Activated CD8-positive, alpha-beta memory T cell treated with anti-CD3 and anti-CD28 coated beads for 4 hours (primary cell): ENCODE measurements at places on chromosomes 1 and 21.

- no peak for DNase-seq
Observed at GRCh38 chr1:150764617-150765101, 919 bp downstream of the CTSS start.

DNA sequence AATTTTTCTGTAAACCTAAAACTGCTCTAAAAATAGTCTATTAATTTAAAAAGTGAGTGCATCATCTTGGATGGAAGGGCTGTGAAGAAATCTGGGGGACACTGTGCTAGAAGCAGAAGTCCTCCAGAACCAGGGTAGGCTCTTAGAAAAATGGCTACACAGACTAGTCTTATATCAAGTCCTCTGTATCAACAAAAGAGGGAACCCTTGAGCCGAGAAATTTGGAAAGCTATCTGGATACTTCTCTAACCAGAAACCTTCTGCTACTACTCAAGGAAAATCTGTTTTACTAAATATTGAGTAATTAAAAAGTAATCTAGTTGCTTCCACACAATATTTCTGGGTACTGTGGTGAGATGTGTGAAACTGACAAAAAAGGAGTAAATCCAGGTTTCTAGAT, 92.1 kb downstream of the WDR3 start:
- DNase-seq = no peak

DNA sequence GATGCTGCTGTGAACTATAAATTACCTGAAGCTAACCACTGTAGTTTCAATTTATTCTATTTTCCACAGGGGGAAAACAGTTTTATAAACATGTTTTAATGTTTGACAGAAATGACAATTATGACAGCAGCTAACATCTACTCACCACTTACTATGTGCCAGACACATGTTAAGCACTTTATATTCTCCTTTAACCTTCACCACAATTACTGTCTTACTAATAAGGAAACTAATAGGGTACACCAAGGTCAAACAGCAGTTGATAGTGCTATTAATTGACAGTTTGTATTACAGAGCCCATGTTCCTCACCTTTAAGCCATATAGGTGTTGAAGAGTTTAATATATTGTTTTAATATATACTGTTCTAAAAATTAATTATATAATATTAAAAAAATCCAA, 146.4 kb downstream of the EVI5 start:
- DNase-seq = no peak

DNA sequence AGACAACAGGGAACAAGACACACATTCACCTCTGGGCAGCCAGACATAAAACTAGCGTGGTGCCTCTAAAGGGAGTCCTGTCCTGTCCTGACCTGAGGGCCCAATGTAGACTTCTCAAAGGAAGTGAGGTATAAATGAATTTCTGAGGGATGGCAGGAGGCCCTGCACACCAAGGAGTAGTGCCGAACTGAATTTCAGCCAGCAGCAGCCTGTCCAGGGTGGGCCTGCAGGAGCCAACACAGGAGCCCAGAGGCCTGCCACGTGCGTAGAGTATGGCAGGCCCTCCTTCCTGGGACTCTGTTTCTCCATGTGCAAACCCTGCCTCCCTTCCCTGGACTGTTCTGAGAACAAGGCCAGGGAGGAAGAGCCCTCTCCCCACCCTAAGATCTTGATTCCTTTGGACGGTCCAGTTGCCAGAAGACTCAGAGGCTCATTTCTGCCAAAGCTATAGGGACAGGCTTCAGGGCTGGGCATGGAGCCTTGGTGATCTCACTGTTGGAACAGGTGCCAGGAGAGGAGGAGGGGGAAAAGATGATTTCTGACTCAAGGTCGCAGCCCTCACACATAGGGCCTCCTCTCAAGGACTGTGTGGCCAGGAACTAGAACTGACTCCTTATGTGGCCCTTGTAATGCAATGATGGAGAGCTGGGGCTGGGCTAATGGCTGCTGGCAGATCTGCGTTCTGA, 1.8 kb upstream of the FABP3 start:
- no peak for DNase-seq

DNA sequence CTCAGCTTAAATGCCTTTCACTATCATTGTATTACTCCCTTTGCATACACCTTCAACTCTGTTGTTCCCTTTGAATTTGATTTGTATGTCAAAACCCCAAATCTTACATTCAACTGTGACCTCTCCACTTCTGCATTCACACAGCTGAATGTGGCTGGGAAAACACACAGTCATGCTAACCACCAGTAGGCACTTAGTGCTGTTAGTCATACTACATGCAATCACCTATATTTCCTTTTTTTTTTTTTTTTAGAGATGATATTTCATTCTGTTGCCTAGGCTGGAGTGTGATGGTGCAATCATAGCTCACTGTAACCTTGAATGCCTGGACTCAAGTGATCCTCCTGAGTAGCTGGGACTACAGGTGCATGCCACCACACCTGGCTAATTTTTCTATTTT, 16.2 kb downstream of the BTBD8 start:
- no peak for DNase-seq

DNA sequence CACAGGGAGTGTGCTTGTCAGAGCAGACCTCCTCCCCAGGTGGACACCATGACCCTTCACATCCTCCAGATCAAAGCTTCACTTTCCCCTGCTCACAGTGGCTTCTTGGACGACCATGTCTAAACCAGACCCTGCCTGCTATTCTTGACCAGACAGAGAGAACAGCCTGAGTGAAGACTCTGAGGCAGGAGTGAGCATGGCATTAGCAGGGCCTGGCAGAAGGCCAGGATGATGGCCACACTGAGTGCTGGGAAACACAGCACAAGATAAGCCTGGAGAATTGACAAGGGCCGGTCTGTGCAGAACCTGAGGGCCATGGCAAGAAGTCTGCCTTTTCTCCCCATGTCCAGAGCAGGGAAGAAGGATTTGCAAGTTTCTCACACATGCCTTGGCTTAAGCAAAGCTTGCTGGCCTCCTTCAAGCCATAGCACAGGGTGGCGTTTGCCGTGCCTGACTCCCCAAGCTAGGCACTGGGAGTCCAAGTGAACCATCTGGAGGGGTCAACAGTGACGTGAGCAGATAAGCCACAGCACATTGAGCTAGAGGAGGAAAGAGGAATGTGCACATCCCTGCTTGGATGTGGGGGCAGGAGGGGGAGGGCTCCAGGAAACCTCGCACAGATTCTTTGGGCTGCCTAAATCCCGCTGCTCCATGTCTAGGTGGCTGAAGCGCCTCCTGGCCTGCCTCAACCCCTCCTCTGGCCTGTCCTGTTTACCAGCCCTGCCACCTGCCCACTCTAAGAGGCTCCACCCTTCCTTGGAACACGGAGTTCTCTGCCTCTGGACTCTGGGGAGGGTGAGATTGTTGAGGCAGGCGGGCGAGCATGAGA, 87.1 kb downstream of the CD58 start:
- no peak for DNase-seq

DNA sequence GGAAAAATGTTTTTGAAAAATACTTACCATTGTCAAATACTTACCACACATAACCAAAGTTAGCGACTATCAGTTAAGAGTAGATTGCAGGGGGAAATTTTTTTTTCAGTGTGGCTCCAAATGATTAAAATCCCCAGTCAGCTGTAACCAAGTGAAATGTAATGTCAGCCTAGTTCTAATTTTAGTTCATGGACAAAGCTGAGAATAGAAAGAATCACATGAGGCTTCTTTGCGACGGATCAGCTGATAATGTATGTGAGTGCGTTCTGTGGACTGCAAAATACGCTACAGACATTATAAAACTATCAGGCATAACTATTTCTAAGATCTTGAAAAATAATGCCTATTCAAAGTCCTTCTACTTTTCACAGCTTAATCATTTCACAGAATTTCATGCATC, at the start of gene LRRC39:
Gene LRRC39 (minus strand): TSS at position 166 of the 400 bp plus-strand sequence. CDS start 9,740 bp downstream, outside the sequence.
- DNase-seq = no peak

- DNase-seq = no peak
Observed at GRCh38 chr1:230994860-230995259, 16.0 kb downstream of the ARV1 start.

GRCh38 chr1:14390816-14391215, 207.7 kb upstream of the KAZN start:
- no peak for DNase-seq

DNA sequence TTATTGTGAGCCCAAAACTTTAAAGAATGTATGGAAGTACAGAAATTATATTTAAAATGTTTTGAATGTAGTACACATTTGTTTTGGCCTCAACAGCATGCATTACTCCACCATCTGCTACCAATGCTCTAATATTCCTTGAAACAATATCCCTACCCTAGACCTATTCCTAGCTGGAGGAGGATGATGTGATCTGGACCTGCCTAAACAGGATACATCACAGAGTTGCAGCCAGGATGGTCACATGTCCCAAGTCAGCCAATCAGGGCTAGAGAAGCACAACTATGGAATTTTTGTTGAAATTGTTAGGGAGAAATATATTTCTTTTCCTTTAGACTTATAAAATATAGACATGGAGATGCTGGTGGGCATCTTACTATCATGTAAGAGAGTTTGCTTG, 623.3 kb upstream of the NR5A2 start:
- no peak for DNase-seq

DNA sequence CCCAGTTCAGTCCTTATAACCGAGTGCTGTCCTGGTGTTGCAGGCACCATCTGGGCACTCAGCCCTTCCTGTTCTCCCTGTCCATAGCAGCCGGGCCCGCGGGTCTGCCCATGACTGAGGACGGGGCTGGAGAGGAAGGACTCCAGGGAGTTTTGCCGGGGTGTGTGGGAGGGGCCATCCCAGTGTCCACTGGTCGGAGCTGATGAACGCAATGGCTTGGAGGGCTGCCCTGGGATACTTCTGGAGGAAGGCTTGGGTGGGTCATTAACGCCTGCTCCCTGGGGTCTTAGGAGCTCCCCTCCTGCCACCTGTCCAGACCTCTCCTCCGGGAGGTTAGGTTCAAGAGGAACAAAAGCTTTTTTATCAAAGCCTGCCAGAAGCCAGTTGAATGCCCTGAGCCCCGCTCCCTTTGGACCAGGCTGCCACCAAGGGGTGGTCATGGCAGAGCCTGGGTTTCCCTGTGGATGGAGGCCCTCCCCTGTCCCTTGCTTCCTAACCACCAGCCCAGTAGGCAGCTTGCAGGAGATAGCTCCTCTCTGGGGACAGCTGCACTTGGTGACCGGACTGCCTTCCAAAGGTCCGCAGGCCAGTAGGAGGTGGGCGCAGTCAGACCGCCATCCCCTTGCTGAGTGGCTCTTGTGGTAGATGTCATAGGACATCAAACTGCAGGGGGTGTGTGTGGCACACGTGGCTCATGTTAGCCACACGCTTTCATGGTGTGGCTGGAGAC, 61.3 kb downstream of the TRIM11 start:
- no peak for DNase-seq

- DNase-seq = no peak
Observed at GRCh38 chr1:48082271-48082962, 85.2 kb upstream of the TRABD2B start.

GRCh38 chr1:65149351-65150107, 1.5 kb downstream of the AK4 start:
- no peak for DNase-seq

- no peak for DNase-seq
Observed at GRCh38 chr1:186819126-186819525, 9.6 kb upstream of the PLA2G4A start.

DNA sequence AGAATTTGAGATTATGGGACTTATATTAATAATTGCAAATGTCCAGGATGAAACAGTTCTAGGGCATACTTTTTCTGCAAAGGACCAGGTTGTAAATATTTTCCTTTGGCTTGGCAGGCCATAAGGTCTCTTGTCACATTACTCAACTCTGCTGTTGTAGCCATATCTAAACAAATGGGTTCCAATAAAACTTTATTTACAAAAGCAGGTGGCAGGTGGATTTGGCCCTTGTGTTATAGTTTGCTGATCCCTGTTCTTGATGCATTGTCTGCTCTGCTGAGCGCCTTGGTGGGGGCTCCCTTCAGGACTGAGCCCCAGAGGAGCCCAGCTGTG, 258.5 kb downstream of the FOXD2 start:
- DNase-seq = no peak

GRCh38 chr1:58816072-58816746, 32.4 kb upstream of the JUN start:
- DNase-seq = peak; percentile 70

DNA sequence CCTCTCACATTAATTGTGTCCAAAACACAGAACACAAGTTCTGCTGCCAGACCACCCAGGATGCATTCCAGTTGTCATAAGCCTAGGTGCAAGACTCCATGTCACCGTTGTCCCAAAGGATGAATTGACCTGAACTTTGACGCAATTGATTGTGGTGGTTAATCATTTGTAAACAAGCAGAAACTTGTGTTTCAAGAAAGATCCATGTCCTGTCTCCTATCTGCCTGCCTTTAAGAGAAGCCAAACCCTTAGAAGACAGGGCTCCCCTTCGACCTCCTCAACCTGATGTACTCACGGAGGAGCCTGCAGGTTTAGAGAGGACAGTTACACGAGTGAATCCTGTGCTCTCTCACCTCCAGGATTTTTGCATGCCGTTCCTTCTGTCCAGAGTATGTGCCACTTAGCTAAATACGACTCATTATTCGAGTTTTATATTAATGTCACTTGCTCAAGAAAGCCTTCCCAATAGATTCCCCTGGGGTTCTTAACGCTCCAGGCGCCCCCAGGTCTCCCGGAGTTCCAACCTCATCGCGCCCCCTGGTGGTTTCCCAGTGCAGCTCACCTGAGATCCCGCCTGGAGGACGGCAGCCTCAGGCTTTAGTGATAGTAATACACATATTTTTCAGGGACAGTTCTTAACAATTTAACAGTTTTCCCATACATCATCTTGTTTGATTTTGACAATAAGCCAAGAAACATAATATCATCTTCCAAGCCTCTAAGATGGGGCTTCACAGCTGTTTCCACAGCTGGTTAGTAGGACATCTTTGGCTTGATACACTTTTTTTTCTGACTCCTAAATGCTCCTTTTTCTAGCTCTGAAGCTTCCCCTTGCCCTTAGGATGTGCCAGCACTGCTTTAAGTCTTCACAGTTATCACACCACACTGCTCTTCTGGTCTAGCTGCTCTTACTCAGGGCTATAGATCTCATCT, 2.4 kb upstream of the C8B start:
- no peak for DNase-seq

GRCh38 chr1:203306089-203306964, 1.0 kb downstream of the BTG2 start:
- no peak for DNase-seq

GRCh38 chr1:223038288-223039006, 104.6 kb downstream of the TLR5 start:
- DNase-seq = no peak

GRCh38 chr1:33654267-33654834, 181.9 kb downstream of the ZSCAN20 start:
- no peak for DNase-seq

DNA sequence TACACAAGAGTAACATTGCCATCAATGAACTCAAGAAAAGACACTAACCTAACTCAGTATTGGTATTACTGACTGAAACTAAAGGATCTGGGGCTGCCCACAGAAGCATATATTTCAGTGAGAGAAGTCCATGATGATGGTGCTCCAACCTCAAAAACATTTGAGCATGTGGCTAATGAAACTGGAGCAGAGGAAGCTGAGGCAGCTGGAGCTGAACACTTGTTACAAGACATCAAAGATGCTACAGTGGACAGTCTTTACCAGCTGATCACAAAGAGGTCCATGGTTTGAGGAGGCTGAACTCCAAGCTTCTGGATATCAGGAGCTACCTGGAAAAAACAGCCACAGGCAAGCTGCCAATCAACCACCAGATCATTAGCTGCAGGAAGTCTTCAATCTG, 42.2 kb upstream of the TTC39A start:
- DNase-seq = no peak
